ENCODE measurements at places on chromosomes 12 and 14.

GRCh38 chr14:97106609-97107008, 309.4 kb downstream of the VRK1 start:
- no peak for DNase-seq

DNA sequence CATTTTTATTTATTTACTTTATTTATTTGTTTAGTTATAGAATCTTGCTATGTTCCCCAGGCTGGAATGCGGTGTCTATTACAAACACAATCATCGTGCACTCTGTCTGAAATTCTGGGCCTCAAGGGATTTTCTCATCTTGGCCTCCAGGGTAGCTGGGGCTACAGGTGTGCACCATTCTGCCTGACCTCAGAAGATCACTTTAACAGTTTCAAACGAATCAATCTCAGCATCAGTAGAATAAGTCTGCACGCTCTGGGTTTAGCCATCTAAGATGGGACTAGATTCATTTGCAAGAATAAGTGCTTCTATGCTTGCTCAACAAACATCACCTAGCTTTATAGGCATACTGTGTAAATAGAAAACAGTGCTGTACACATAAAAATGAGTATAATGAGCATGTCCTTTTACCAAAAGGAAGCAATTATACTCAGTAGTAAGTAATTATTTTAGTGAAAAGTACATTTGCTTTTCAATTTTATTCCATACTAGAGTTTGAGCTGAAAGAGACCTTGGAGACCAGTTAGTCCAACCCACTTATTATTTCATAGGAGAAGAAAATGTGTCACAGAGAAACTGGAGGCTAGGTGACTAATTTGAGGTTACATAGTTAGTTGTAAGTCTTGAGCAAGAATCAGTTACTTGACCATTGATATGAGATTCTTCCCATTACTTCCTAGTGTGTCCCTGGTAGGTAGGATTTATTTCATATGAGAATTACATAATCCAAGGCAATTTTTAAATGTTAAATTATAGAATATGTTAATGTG, 456.5 kb upstream of the LMO3 start:
- peak; percentile 96 for DNase-seq

- DNase-seq = no peak
Measured at GRCh38 chr14:98798099-98798498, 473.9 kb downstream of the BCL11B start.

DNA sequence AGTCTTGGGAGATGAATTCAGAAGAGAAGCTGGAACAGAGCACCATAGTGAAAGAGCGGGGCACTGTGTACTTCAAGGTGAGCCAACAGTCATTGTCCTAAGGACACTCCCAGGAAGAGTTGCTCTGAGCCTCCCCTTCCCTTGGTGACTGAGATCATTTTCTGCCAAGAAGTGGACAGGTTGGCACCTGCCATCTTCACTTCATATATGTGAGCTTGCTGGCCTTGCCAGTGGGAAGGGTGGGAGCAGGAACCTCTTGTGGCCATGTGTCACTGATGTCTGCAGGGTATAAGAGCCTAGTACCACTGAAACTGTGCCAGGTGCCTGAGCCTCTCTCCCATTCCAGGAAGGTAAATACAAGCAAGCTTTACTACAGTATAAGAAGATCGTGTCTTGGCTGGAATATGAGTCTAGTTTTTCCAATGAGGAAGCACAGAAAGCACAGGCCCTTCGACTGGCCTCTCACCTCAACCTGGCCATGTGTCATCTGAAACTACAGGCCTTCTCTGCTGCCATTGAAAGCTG, 5.3 kb downstream of the FKBP4 start:
- DNase-seq = no peak

- no peak for DNase-seq
Measured at GRCh38 chr12:115920395-115921183, 356.9 kb downstream of the MED13L start.

DNA sequence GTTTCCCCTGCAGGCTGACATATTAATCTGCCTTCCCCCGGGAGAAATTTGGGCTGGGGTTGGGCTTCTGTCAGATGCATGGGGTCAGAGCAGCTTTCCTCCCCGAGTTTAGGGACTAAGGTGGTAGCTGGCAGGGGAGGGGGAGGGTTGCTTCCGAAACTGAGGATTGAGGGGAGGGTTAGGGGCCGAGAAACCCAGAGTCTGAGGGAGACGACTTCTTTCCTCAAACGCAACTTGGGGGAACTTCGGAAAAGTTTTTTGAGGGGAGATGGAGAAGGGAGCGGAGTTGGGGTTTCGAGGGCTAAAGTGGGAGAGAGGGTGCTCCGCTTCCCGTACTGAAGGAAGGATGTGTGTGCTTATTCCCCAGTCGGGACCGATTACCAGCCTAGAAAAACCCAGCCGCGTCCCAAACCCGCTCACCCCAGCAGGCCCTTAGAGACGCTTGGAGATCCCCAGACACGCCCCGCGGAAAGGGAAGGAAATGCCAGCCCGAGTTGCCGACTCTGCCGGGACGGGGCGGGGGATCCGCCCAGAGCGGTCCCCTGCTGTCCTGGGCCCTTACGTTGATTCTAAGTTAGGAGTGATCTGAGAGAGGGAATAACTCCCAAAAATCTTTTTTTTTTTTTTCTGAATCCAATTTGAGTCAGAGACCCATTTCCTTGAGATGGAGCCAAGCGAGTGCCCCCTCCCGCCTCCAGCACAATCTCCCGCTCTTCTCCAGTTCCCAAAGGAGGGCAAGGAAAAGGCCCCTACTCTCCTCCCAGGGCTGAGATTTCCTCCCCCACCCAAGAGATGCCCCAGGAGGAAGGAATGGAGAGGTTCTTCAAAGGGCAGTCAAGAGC, 61.9 kb downstream of the SMUG1 start:
- DNase-seq = no peak

DNA sequence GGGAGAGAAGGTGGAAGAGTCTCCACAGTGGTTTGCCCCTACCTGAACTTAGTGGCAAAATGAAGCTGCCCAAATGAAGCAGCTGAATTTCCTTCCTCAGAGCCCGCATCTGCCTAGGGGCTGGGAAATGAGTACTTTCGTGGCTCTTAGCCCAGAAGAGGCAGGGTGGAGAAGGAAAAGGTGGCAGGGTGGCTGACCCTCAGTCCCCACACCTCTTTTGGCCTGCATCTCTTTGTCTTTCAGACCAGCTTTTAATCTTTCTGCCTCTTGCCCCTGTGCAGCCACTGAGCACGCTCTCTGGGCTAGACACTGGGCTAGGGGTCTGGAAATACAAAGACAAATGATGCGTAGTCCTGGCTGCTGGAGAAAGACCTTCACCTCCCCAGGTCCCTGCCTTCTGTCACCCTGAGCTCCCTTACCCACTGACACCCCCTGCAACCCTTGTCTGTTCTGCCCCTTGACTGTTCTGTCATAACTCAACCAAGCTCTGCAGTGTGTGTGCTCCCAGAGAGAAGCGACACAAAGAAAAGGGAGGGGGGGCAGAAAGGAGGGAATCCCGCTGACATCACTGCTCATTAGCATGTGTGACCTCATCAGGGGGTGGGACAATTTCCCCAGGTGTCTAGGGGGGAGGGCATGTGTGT, 371 bp upstream of the REM2 start:
- peak; percentile 35 for DNase-seq

DNA sequence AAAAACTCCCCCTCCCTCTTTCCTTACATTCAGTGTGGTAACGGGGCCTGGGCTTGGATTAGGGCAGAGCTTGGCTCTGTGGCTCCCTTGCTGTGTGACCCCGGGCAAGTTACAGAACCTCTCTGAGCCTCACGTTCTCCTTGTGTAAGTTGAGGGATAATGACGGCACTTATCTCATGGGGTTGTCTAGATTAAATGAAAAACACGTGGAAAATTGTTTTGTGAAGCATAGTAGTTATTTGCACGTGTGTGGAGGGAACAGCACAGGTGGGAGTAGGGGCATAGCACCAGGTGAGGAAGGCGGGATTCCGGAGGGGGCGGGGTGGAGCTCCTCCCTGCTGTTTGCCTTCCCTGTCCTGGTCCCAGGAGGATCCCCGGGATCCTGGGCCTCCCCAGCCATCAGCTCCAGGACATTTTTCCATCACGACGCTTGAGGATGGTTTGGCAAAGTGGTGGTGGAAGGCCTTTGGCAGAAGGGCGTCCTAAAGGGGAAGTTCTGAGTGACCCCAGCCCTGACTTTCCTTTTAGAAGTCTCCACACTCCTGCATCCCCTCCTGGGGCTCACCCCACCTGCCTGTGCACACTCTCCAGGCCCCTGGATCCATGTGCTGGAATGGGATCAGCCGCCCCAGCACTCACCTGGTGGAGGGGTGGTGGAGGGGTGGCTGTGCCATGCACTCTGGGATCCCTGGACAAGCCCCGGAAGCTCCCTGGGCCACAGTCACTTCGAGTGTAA, 22.7 kb downstream of the LRTM2 start:
- no peak for DNase-seq

DNA sequence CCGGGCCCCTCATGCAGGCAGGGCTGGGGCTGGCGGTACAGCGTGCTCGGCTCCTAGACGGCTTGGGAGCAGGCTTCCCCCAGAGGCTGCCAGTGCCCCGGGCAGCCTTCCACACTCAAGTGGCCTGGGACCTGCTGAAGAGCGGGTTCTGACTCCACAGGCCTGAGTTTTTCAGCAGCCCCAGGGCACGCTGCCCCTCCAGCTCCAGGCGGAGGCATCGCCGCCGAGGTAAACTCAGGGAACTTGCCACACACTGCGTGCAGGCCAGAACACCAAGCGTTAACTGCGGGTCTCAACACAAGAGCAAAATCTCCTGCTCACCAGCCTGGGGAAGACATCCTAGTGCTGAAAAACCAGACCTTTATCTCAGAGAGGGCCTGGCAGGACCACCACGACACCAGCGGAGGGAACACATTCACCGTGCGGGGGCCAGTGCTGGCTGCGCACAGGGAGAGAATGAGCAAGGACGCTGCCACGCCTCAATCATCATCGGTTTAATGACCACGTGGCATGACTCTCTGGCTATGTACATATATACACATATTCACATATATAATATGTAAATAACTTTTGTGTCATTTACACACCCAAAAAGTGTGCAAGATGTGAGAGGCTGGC, 21.3 kb downstream of the PSMC1 start:
- no peak for DNase-seq

GRCh38 chr12:9925705-9926393, 6.3 kb downstream of the CLEC2A start:
- DNase-seq = peak; percentile 11

GRCh38 chr12:95393191-95393790, 80.7 kb upstream of the METAP2 start:
- no peak for DNase-seq

DNA sequence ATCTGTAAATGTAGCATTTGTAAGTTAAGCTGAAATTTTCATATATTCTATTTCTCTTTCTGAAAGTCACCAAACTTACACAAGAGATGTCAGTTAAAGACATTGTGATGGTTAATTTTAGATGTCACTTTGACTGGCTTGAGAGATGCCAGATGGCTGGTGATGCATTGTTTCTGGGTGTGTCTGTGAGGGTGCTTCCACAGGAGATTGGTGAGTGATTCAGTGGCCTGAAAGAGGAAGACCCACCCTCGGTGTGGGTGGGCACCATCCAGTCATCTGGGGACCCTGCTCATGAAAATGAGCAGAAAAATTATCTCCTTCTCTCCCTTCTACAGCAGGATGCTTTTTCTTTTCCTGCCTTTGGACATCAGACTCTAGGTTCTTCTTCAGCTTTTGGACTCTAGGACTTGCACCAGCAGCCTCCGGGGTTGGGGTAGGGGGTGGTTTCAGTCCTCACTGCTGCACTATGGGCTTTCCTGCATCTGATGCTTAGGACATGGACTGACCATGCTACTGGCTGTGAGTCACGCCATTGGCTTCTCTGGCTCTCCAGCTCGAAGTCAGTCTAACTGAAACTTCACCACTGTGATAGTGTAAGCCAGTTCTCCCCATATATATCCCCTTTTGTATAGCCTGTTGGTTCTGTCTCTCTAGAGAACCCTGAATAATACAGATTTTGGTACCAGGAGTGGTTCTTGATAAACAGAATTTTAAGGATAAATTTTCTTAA, 20.9 kb downstream of the PDE6H start:
- no peak for DNase-seq

DNA sequence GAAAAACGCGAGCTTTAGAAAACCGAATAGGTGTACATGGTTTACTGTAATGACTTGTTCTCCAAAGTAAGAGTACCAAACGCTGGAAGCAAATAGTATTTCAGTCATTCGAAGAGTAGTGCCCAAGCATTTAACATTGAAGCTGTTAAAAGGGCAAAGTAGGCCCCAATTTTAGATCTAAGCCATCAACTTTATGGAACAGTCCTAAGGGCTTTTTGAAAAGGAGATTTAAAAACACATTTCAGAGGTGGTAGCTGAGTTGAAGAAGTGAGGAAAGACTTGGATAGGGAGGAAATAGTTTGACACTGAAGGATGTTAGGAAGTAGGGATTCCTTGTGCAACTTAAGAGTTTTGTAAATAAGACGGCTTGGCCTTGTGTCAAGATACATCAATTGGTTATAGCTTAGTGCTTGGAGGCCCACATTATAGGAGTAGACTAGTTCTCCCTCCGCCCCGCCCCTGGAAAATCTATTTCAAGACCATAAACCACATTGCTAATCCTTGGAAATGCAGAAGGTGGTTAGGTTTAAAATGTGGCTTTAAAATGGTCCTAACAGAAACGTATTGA, 783 bp upstream of the TUBA1B start:
- DNase-seq = peak; percentile 59

DNA sequence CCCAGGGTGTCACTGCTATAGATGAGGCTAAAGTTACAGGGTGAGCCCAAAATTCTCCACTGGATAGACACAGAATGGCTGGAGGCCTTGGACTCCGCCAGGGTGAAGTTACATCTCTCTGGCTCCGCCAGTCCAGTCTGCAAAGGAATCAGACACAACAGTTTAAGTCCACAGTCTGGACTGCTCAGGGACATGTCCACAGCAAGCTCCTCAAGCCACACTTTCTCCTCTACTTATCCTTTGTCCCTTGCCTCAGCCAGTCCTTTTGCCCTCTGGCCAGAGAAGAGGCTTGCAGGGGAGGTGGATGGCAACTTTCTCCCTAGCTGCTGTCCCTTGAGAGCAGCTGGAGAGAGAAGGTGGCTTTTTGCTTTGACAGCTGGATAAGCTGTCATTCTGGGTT, 28.0 kb downstream of the PTPRB start:
- DNase-seq = no peak

- DNase-seq = no peak
Measured at GRCh38 chr12:24479131-24479530, 469.8 kb downstream of the BCAT1 start.

DNA sequence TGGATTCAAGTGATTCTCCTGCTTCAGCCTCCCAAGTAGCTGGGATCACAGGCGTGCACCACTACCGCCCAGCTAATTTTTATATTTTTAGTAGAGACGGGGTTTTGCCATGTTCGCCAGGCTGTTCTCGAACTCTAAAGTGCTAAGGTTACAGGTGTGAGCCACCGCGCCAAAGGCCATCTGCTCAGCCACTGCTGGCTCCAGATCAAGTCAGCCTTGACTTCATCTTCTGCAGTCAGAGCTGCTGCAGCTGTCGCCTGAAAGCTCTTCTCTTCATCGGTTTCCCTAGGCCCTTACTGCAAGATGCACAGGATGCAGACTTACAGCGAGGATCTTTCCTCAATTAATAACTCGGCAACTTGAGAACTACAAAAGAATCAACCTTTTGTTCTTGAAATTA, 66.8 kb downstream of the CLIP1 start:
- DNase-seq = peak; percentile 41

- no peak for DNase-seq
Measured at GRCh38 chr14:60064491-60065072, 27.1 kb upstream of the PCNX4 start.
